ENCODE measurements at places on chromosomes 4 and X. TPM values are rescaled to one million over a fixed set of nuclear protein-coding genes. Genes with fewer than 3 reads are reported as not detected.

The TCEAL7 gene
- 0.71 TPM for total RNA-seq

GRCh38 chr4:154549894-154550790 is at the start of gene PLRG1:
Gene PLRG1, minus strand, starts transcription at chr4:154550400. Its CDS starts 92 bp downstream, at chr4:154550308.
- peak; percentile 95 for DNase-seq

The FAM184B gene
- not detected for total RNA-seq

The GPR173 gene
- total RNA-seq = not detected

- DNase-seq = peak; percentile 77
These were observed 886 bp upstream of the NDST3 start for GRCh38 chr4:118033148-118034052.

- no peak for DNase-seq
These were observed 72.3 kb upstream of the STIM2 start for GRCh38 chr4:26788341-26788733.

DNA sequence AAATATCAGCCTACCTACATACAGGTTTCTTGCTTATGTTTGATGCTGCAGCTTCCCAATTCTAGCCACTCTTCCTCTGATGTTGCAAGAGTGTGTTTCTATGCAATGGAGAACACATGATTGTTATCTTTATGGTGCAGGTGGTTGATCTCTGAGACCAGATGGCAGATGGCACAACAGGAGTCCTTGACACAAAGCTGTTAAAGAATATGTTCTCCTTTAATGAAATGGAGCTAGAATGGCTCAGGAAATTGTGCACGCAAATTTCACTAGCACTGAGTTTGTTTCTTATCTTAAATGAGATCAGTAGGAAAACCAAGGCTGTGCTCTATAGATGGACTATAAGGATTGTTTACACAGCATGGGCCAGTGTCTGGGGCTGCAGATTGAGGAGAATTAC is 29.9 kb upstream of the TTC29 start:
- DNase-seq = peak; percentile 91

GRCh38 chr4:84697615-84698201 is 114.8 kb downstream of the CDS1 start:
- no peak for DNase-seq

DNA sequence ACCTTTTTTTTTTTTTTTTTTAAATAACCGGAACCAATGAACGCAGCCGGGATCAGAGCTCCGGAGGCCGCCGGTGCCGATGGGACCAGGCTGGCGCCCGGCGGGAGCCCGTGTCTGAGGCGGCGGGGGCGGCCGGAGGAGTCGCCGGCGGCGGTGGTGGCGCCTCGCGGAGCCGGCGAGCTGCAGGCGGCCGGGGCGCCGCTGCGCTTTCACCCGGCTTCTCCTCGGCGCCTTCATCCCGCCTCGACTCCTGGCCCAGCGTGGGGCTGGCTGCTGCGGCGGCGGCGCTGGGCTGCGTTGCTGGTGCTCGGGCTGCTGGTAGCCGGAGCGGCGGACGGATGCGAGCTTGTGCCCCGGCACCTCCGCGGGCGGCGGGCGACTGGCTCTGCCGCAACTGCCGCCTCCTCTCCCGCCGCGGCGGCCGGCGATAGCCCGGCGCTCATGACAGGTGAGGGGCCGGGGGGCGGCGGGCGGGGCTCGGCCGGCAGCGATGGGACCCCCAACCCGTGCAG is 337 bp downstream of the STIM2 start:
- DNase-seq = no peak

- DNase-seq = no peak
These were observed 601.4 kb upstream of the ACTRT1 start for GRCh38 chrX:128653524-128654060.

The RLIM gene
- total RNA-seq = 28.9 TPM

- DNase-seq = no peak
These were observed 184.0 kb upstream of the AFF2 start for GRCh38 chrX:148316446-148316845.

DNA sequence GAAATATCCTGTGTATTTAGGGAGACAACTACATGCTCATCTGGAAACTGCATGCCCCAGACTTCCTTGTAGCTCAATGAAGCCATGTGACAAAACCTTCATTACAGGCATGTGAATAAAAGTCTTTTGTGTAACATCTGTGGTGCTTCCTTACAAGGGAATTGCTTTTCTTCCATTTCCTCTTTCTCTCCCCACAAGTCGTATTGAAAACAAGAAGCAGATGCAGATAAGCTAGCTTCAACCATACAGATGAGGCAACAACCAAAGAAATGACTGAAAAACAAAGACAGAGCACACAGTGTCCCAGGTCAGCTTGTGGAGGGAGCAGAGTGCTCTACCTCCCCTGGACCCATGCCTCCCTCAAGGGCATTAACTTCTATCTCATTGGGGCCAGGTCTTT is 115.8 kb upstream of the INPP4B start:
- DNase-seq = no peak

DNA sequence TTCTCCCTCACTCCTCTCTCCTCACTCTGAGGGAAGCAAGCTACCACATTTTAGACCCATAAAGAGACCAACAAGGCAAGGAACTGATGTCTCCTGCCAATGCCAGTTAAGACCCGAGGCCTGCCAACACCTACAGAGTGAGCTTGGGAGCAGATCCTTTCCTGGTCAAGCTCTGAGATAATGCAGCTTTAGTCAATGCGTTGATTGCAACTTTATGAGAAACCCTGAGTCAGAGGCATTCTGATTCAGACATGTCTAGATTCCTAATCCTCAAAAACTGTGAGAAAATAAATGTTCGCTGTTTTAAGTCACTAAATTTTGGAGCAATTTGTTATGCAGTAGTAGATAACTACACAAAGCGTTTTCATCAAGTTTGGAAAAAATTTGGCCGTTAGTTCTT is 115.5 kb downstream of the JADE1 start:
- no peak for DNase-seq

- DNase-seq = no peak
These were observed 20.8 kb upstream of the SEC24B start for GRCh38 chr4:109412776-109413175.

DNA sequence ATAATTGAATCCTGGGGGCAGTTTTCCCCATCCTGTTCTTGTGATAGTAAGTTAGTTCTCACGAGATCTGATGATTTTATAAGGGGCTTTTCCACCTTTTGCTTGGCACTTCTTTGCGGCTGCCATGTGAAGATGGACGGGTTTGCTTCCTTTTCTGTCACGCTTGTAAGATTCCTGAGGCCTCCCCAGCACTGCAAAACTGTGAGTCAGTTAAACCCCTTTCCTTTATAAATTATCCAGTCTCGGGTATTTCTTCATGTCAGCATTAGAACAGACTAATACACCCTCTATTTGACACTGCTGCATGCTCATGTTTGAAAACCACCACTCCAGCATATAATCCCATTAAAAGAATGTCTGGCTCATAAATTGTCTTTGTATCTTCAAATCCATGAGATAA is 264.4 kb upstream of the ITM2A start:
- no peak for DNase-seq

The MAD2L1 gene
- total RNA-seq = 110 TPM

DNA sequence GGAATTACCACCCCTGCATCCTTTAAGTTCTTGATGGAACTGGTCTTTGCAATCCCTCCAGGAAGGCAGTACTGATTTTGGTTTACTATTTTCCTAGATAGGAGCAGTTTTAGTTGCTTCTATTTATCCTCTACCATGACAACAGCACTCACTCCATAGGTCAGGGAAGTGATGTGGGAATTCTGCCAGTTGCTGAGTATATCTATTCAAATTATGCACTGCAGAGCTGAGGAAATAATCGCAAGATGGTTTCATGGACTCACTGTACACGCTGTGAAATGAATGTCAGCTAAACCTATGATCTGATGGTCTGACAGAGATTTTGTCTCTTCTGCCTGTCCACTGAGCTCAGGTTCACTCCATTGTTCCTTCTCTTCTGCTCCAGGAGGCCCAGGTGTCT is 135.8 kb downstream of the FAAH2 start:
- no peak for DNase-seq

The NAP1L2 gene
- not detected for total RNA-seq

The PAGE2 gene
- total RNA-seq = not detected

- DNase-seq = no peak
These were observed 3.3 kb downstream of the NKX6-1 start for GRCh38 chr4:84495794-84496261.

GRCh38 chr4:59936566-59936965 is 1263.6 kb upstream of the ADGRL3 start:
- DNase-seq = no peak

The CXCL6 gene
- not detected for total RNA-seq

DNA sequence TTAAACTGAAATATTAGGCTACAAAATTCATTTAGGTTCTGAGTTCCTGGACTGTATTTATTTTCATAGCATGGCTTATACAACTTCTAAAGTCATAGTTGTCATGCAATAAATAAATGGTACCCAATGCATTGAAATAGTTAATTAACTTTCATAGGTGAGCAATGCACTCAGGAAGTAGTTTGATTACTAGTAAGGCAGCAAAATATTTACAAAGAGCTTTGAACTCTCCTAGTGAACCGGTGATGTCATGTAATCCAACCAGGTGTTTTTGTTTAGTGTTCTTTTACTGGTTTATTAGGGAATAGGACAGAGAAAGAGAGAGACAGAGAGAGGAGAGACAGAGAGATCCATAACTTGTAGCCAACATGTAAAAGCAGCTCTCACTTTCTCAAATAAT is 228.6 kb upstream of the CTSO start:
- DNase-seq = no peak

DNA sequence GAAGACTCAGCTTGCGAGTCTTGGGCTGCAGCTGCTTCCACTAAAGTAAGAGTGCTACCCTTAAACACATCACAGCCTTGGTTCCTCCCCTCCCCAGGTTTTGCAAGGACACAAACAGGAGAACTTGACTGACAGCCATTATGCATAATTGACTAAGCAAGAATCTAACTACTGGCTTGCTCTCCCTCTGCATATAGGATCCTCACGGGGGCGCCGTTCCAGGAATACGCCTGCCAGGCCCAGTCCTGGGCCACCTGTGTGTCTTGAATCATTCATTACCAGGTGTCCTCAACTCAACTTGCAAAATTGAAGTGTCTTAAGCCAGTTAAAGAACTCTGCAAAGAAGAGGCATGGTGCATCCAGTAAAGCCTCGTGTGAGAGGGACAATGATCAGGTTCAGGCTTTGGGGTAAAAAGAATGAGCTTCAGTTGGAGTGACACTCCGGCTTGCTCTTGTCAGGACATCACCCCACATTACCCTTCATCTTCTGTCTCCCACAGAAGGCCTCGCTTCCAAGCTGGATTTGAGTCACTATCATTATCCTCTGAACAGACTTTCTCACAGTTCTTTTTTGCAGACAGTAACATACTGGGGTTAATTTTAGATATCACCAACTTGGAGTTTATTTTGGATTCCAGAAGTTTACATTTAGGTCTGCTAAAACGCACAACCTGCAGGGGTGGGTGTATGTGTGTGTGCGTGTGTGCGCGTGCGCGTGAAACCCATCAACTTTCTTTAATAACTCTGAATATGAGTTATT is 273.5 kb upstream of the HS3ST1 start:
- no peak for DNase-seq

GRCh38 chrX:12878536-12878935 is 11.7 kb downstream of the TLR7 start:
- no peak for DNase-seq

DNA sequence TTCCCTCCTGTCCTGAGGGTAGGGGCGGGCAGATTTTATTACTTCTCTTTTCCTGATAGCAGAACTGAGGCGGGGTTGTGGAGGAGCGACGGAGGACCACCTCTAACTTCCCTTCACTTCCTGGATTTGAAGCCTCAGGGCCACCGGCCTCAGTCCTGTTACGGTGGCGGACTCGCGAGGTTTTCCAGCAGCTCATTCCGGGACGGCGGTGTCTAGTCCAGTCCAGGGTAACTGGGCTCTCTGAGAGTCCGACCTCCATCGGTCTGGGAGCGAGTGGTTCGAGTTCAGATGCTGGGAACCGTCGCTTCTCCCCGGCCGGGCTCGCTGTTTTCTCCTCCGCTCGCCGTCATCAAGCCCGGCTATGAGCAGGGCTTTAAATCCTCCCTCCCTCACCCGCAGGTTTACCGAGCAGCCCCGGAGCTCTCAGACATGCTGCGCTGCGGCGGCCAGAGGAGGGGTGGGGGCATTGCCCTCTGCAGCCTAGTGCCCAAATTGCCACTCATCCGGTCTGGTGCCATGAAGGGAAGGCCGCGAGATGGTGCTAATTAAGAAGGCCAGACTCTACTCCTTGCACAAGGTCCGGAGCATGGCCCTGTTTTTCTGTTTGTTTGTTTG is 23.3 kb downstream of the HAND2 start:
- no peak for DNase-seq

GRCh38 chr4:53576676-53577372 is 14.5 kb downstream of the LNX1 start:
- DNase-seq = no peak

DNA sequence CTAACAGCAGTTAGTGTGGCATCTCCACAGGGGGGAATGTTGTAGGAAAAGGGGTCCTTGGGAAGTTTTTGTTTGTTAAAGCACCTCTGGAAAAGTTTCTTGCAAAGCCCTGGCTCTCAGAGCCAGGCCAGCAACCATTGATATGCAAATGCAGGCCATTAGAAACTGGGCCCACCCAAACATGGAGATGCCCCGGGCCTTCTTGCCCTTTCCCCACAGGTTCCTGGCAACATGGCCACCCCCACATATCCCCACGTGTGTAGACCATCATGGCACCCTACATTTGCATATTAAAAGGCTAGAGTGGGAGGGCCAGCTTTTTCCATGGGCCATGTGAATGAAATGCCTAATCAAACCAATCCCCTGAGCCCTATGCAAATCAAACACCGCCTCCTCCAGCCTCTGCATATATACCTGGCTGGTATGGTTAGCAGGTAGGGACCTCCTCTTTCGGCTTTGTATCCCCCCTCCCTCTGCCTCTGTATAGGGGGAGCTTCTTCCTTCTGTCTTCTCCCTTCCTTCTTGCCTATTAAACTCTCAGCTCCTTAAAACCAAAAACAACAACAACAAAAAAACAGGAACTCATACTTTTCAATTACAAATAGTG is 44.0 kb upstream of the ZCCHC13 start:
- DNase-seq = no peak

DNA sequence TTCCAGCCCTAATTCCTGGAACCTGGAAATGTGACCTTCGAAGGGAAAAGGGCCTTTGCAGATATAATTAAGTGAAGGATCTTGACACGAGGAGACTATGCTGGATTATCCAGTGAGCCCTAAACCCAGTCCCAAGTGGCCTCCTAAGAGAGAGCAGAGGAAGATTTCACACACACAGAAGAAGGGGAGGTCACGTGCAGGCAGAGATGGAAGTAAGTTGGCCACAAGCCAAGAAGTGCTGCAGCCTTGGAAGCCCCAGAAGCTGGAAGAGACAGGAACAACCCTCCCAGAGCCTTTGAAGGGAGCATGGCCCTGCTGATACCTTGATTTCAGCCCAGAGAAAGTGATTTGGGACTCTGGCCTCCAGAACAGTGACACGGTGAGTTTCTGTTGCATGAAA is 51.9 kb downstream of the EVC2 start:
- no peak for DNase-seq
